ENCODE measurements at places on chromosomes 1 and 21.

GRCh38 chr1:21952786-21953520 is 15.8 kb upstream of the HSPG2 start:
- no peak for DNase-seq

DNA sequence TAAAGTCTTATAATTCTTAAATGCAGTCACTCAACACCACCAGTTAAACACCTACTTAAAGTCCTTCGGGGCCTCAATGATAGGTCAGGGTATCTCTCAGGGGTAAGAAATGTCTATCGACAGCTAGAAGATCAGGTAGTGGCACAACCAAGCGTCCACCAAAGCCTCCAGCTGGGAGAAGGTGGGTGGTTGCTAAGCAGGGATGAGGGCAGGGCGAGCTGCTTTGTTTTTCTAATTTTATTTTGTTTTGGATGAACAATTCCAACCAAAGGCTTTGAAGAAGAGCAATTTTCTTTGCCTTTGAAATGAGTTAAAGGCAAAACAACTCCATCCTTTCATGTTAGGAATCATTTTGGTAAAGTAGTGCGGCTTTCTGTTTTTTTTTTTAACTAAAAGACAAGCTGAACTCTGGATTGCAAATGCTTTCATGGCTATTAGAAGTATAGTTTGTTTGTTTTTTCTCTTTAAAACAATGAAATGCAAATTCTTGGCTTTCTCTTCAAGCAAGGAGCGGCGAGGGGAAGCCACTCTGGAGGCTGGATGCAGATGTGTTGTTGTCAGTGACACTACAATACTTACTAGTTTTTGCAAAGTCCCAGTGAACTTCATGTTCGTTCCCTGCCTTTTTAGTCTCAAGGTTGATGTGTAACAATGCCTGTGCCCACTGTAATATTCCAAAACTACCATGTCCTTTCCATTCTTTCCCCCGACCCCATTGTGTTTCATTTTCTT is 106.0 kb downstream of the MRPS6 start:
- no peak for DNase-seq

DNA sequence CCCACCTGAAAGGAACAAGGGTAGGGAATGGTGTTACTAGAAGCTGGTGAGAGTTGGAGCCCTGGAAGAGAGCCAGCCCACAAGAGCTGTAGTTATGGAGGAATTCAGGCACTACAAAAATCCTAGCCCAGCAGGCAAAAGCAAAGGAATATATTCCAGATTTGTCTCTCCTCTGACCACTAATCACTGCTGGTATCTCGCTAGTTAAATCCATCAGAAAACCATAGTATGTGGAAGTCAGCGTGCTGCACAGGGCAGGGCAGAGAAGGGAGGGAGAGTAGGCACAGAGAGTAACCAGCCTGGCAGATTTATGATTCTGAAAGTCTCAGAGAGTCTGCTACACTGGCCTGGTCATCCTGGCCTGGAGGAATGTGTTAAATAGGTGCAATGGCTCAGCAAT is 88.6 kb downstream of the SELENOF start:
- no peak for DNase-seq

- no peak for DNase-seq
These were observed 117.0 kb upstream of the GALNT2 start for GRCh38 chr1:229950020-229950419.

- no peak for DNase-seq
These were observed 11.0 kb upstream of the SHISAL2A start for GRCh38 chr1:52621950-52622349.

DNA sequence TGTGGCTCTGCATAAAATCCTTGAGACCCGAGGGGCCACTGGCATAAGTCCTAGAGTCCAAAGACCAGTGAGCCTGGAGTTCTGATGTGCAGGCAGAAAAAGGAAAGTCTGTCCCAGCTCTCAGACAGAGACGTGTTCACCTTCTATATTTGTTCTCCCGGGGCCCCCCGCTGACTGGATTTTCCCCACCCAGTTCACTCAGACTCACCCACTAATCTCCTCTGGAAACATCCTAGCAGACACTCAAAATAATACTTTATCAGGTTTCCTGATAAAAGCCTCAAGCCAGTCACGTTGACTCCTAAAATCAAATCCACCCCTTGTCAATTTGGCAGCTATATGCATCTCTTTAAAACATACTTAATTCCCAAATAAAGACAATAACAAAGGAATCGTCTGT is 1084.2 kb upstream of the NCAM2 start:
- DNase-seq: no peak

DNA sequence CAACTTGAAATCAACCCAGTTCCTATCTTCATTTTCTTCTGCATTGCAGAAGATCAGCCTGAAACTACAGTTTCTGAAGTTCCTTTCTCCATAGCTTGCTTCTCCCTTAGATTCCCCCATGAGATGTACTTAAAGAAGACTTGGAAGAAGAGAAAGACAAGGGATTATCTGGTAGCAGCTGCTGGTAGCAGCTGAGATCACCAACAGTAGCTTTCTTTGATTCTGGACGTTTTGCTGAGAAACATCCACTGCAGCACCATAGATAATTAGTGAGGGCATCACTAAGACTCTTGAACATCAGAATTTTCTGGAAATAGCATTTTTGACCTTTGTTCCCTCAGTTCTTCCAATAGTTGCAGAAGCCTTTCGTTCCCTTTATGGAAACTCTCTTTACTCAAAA is 465 bp upstream of the CFHR3 start:
- DNase-seq: no peak

DNA sequence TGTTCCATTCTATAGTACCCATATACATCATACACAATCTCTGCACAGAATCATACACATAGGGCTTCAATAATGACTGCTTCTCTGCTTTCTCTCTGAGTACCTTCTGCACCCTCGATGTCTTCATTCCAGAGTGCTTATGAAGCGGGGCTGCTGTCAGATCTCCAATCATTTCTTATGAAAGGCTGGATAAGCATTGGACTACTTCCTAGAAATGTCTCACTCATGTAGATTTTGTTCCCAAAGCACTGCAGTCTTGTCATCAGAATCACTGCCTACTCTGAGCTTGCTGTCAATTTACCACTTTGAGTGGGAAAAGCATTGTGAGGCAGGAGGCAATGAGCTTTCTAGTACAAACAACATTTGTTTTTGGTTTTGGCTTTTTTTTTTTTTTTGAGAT is 179.0 kb downstream of the SLC35F3 start:
- no peak for DNase-seq

GRCh38 chr1:217528271-217528670 is 102.6 kb downstream of the GPATCH2 start:
- DNase-seq: no peak

DNA sequence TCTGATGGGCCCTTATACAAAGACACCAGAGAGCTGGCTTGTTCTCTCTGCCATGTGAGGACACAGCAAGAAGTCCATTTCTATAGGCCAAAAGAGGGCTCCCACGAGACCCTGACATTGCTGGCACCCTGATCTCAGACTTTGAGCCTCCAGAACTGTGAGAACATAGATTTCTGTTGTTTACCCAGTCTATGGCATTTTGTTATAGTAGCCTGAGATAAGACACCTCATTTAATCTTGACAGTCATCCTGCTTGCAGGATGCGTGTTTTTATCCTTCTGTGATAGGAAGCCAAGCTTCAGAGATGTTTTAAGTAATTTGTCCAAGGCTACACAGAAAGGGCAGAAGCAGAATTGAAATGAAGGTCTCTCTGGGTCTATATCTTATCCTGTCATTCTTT is 138.8 kb upstream of the HOOK1 start:
- no peak for DNase-seq

GRCh38 chr1:98323906-98324358 is 337.6 kb upstream of the SNX7 start:
- DNase-seq: no peak

- DNase-seq: no peak
These were observed 44.2 kb upstream of the MARK1 start for GRCh38 chr1:220483700-220484099.

DNA sequence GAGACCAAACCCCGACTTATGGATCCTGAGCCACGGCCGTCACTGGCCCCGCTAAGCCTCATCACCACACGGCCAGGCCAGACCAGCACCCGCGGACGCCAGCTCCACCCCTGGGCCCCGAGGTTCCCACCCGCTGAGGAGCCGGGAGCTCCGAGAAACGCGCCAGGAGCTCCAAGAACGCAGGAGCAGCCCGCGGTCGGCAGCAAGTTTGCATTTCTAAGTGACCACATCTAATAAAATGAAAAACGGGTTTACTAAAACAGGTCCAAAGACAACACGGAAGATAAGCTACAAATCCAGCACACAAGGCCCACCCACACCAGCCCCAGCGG is 8.1 kb upstream of the C1QTNF12 start:
- no peak for DNase-seq

- DNase-seq: no peak
These were observed 9.4 kb downstream of the SLX9 start for GRCh38 chr21:44949161-44949778.
